Activated naive CD8-positive, alpha-beta T cell treated with anti-CD3 and anti-CD28 coated beads for 36 hours (primary cell): ENCODE measurements at places on chromosomes 4 and X. TPM values are rescaled to one million over a fixed set of nuclear protein-coding genes. Genes with fewer than 3 reads are reported as not detected.

DNA sequence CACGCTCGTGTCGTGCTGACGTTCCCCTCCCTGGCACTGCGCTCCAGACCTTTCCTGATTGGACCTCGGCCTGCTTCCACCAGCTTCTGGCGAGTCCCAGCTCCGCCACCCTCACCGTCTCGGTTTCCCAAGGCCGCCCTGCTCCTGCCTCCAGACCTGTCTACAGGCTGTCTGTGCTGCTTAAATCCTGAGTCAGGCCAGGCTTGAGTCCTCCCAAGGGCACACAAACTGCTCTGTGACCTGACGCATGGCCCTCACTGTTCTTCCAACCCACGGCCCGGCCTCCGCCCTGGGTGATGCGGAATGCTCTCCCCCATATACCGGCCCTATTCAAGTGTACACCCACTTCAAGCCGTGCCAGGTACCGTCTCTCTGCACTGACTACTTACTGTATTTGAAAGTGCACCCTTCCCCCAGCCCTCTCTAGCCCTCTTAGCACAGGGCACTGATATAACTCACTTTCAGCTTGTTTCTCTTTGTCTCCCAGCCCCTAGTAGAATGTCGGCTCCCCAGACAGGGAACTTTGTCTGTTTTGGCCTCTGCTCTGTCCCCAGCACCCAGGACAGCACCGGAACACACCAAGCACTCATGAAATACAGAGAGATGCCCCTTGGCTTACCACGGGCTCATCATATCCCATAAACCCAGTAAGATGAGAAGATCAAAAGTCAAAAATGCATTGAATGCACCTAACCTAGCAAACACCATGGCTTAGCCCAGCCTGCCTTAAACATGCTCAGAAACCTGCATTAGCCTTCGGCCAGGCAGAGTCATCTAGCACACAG, 63.1 kb upstream of the AFAP1 start:
- no peaks in the 10 kb centered on the region for H3K27me3 ChIP-seq
- no peaks in the 10 kb centered on the region for H3K4me1 ChIP-seq
- H3K36me3 ChIP-seq: no peaks in the 10 kb centered on the region
- H3K4me3 ChIP-seq: no peak overlapping the region

- no peak for DNase-seq
- no peak overlapping the region for H3K4me3 ChIP-seq
- H3K27ac ChIP-seq: no peak overlapping the region
- no peaks in the 10 kb centered on the region for H3K27me3 ChIP-seq
- peaks cover 22% of the 10 kb centered on the region for H3K4me1 ChIP-seq
Measured at GRCh38 chr4:121126449-121127006, 37.6 kb downstream of the TNIP3 start.

DNA sequence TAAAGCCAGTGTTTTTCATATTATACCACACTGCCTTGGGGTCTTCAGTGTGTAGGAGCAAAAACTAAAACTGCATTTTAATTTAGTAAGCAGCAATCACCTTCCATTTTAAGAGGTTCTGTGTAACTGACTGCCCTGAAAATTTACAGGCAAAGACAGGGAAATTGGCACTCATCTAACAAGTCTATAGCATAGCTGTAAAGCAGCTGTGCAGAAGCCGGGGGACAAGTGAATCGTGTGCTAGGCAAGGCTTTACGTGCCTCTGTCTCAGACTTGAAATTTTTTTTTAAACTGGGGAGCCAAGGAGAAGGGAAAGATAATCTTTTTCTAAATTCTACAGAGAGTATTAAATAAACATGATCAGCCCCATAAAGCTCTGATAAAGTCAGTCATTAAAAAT, 39.7 kb downstream of the TSPAN5 start:
- peaks cover 2% of the 10 kb centered on the region for H3K36me3 ChIP-seq
- no peaks in the 10 kb centered on the region for H3K27me3 ChIP-seq

GRCh38 chr4:184821242-184821641, 4.5 kb downstream of the ACSL1 start:
- no peaks in the 10 kb centered on the region for H3K27me3 ChIP-seq
- H3K36me3 ChIP-seq: peaks cover 1% of the 10 kb centered on the region
- no peak overlapping the region for H3K4me3 ChIP-seq
- no peak for DNase-seq
- peaks cover 51% of the 10 kb centered on the region for H3K4me1 ChIP-seq

GRCh38 chr4:144594471-144594986, 51.4 kb upstream of the HHIP start:
- no peak overlapping the region for H3K27ac ChIP-seq
- H3K4me3 ChIP-seq: no peak overlapping the region
- no peak for DNase-seq

DNA sequence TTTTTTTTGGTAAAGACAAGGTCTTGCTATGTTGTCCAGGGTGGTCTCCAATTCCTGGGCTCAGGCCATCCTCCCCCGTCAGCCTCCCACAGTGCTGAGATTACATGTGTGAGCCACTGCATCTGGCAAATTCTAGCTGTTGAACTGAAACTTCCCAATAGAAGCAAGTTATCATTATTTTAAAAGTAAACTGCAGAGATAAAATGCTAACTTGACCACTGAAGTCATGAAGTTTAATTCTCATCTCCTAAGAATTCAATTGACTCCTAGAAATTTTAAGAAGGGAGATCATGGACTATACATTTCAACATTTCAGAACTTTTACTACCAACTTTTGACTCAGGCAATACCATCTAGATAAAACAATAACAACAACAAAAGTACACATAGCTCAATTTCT, 11.7 kb upstream of the EXOSC9 start:
- no peak overlapping the region for H3K4me3 ChIP-seq
- no peak for DNase-seq
- peaks cover 8% of the 10 kb centered on the region for H3K4me1 ChIP-seq

DNA sequence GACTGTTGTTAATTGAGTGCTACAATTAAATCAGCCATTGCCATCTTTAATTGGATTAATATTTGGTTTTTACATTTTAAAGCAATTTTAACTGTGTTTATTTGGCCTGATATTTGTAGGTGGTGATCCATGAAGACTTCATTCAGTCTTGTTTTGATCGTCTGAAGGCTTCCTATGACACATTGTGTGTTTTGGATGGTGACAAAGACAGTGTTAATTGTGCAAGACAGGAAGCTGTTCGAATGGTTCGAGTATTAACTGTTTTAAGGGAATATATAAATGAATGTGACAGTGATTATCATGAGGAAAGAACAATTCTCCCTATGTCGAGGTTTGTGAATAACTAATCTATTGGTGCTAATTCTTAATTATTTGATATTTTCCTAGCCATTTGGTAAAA, 82.6 kb downstream of the USP9X start:
- H3K27ac ChIP-seq: no peak overlapping the region
- H3K4me1 ChIP-seq: peaks cover 3% of the 10 kb centered on the region
- DNase-seq: no peak
- no peaks in the 10 kb centered on the region for H3K27me3 ChIP-seq

DNA sequence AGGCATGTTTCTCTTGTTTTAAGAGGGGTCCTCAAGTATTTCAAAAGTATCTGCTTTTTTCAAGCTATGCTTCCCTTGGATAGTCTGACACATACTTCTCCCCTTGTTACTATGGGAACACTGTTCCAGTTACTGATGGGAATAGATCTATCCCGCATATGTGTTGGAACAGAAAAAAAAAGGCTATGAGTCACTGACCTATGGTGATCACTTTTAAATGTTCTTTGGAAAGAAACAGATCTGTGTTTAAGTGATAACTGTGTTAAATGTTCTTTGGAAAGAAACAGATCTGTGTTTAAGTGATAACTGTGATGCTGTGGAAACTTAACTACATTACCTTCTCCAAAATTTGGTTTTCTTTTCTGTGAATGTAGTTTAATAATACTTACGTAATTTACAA, 303.2 kb downstream of the TEX13C start:
- no peaks in the 10 kb centered on the region for H3K27me3 ChIP-seq
- H3K36me3 ChIP-seq: no peaks in the 10 kb centered on the region
- H3K27ac ChIP-seq: no peak overlapping the region
- no peak overlapping the region for H3K4me3 ChIP-seq

DNA sequence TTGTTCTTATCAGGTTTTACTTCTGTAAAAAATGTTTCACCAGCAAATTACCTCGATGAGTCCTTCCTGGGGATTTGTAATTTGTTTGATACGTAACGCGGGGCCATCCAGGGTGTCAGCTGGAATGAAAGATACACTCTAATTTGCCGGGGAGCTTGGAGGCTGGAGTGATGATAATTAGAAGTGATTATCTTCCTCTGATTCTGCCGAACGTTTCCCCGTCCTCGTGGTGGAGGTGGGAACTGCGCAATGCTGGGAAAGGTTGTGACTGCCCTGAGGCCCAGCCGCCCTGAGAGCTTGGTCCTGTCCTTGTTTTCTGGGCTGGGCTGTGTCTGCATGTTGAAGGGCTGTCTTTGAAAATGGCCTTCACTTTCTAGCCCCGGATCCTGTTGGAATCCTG, 48.0 kb downstream of the SORCS2 start:
- DNase-seq: no peak
- H3K4me1 ChIP-seq: no peaks in the 10 kb centered on the region
- no peak overlapping the region for H3K27ac ChIP-seq
- no peaks in the 10 kb centered on the region for H3K36me3 ChIP-seq

GRCh38 chr4:27763830-27764525, 903.3 kb downstream of the STIM2 start:
- no peak for DNase-seq
- H3K27me3 ChIP-seq: no peaks in the 10 kb centered on the region
- H3K36me3 ChIP-seq: no peaks in the 10 kb centered on the region
- H3K4me1 ChIP-seq: no peaks in the 10 kb centered on the region

DNA sequence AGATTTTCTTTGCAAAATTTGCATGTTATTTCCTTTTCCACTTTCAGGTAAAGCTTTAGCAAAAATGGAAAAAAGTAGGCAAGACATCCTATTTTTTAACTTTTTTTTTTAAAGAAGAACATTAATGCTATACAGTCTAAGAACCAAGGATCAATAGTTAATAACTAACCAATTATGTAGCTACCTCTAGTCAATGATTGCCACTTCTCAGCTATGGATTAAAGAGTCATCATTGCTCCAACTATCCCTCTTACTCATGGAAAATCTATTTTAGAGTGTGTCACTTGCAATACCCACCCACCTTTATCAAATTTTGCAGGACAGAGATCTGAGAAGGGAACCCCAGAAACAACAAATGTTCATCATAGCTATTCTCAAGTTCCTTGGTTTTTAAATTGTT, 223.1 kb downstream of the ANK2 start:
- H3K27ac ChIP-seq: no peak overlapping the region
- H3K4me3 ChIP-seq: no peak overlapping the region
- peaks cover 14% of the 10 kb centered on the region for H3K27me3 ChIP-seq
- DNase-seq: no peak
- no peaks in the 10 kb centered on the region for H3K36me3 ChIP-seq

GRCh38 chr4:143345356-143345755, 8.7 kb downstream of the GAB1 start:
- peaks cover 36% of the 10 kb centered on the region for H3K27me3 ChIP-seq
- H3K36me3 ChIP-seq: no peaks in the 10 kb centered on the region
- no peak overlapping the region for H3K4me3 ChIP-seq
- no peaks in the 10 kb centered on the region for H3K4me1 ChIP-seq
- H3K27ac ChIP-seq: no peak overlapping the region
- DNase-seq: no peak

DNA sequence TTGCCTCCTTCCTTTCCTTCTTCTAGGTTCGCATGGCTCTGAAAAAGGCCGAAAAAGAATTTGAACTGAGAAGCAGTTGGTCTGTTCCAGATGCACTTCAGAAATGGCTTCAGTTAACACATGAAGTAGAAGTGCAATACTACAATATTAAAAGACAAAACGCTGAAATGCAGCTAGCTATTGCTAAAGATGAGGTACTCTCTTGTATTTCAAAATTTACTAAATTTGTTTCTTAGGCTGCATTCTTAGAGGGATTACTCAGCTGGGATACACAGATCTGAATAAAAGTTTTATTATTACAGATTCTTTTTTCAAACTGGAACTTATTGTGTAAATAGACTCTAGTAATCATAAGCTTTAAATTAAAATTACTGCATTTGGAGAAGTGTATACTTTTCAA, 146.9 kb downstream of the STIM2 start:
- peaks cover 15% of the 10 kb centered on the region for H3K36me3 ChIP-seq
- no peak for DNase-seq
- H3K27me3 ChIP-seq: no peaks in the 10 kb centered on the region
- no peak overlapping the region for H3K4me3 ChIP-seq

- H3K4me3 ChIP-seq: no peak overlapping the region
- H3K27ac ChIP-seq: no peak overlapping the region
- H3K4me1 ChIP-seq: no peaks in the 10 kb centered on the region
- H3K27me3 ChIP-seq: no peaks in the 10 kb centered on the region
- H3K36me3 ChIP-seq: peaks cover 14% of the 10 kb centered on the region
Measured at GRCh38 chr4:146193628-146194027, 18.1 kb downstream of the LSM6 start.

DNA sequence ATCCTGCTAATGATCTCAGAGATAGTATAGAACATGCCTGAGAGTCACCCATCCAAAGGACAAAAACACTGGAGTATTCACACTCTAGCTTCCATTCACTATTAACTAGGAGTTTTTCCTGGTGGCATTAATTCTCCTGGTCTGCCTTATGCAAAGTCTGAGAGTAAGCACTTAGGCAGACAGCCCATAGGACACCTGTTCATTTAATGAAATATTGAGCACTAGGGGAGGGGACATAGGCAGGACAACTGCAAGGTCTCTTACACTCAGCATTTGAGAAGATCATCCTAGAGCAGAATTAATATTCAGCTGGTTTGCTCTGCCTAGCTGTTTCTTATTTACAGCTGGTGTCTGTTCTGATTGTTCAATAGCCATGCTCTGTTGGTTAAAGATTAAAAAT, 508.5 kb downstream of the CENPC start:
- no peak overlapping the region for H3K27ac ChIP-seq
- no peaks in the 10 kb centered on the region for H3K36me3 ChIP-seq
- H3K4me1 ChIP-seq: no peaks in the 10 kb centered on the region
- H3K4me3 ChIP-seq: no peak overlapping the region

GRCh38 chr4:55781812-55782211, 37.8 kb upstream of the EXOC1L start:
- DNase-seq: no peak
- H3K36me3 ChIP-seq: no peaks in the 10 kb centered on the region

The SULT1E1 gene
- total RNA-seq: not detected

The MAGEC2 gene
- not detected for total RNA-seq

The CPLX1 gene
- 0.16 TPM for total RNA-seq

The CFAP47 gene
- not detected for total RNA-seq

The FOXO4 gene
- 7.8 TPM for total RNA-seq

The GLRA2 gene
- not detected for total RNA-seq

The ZBED1 gene
- 33.2 TPM for total RNA-seq

The GDPD2 gene
- not detected for total RNA-seq

The NWD2 gene
- total RNA-seq: not detected

The PARM1 gene
- total RNA-seq: not detected

The CENPE gene
- total RNA-seq: 36.8 TPM

The FAAH2 gene
- total RNA-seq: 1.5 TPM
